Right renal cortex interstitium (tissue), 3 donors: ENCODE measurements at places on chromosomes 2 and 18. TPM values are rescaled to one million over a fixed set of nuclear protein-coding genes. Genes with fewer than 3 reads are reported as not detected.

DNA sequence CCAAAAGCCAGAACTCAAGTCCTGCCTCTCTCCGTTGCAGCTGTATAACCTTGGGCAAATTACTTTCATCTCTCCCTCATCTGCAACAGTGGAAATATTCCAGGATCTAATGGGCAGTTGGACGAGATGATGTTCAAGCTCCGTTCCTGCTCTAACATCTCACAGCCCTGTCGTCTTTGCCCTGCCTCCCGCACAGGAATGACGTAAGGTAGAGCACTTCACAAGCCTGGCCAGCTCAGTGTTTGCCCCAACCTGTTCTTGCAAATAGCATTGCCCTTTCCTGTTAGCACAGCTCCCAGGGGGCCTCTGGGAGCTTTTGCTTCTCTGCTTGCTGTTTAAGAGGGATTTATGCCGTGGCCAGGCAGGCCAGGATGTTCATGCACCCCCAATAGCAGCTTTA lies 107.9 kb downstream of the KLHL29 start:
- no peak for DNase-seq

LRATD1 gene
- 22.7 TPM for polyA plus RNA-seq

DNA sequence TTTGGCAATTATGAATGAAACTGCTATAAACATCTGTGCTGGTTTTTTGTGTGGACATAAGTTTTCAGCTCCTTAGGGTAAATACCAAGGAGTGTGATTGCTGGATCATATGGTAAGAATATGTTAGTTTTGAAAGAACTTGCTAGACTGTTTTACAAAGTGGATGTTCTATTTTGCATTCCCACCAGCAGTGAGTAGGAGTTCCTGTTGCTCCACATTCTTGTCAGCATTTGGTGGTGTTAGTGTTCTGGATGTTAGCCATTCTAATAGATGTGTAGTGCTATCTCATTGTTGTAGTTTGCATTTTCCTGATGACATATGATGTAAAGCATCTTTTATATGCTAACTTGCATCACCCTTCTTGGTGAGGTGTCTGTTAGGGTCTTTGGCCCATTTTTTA lies 304.6 kb downstream of the NUP35 start:
- no peak for DNase-seq

GRCh38 chr2:189137519-189137918 lies 42.0 kb downstream of the COL5A2 start:
- no peak for DNase-seq

CCDC68 gene
- polyA plus RNA-seq = 8.3 TPM

DNA sequence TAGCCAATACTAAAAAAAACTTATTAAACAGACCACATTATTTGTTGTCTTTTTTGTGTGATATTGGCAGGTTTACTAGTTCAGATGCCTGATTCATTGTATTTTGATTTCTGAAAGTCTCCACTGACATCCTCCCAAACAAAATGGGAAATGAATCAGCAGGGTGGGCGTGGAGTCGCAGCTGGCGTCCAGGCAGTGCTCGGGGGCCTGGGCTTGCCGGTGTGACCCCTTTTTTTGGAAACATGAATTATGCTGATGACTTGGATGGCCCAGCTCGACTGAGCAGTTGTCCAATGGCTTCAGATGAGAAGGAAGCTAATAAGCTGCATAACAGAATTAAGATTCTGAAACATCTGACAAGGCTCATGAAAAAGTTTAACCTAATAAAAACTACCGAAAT lies 1.7 kb upstream of the KCNG2 start:
- DNase-seq = no peak

GRCh38 chr2:25378731-25379490 lies 37.2 kb upstream of the DNMT3A start:
- no peak for DNase-seq

- DNase-seq = no peak
These were observed 24.0 kb upstream of the LOXHD1 start for GRCh38 chr18:46680784-46681695.

DNA sequence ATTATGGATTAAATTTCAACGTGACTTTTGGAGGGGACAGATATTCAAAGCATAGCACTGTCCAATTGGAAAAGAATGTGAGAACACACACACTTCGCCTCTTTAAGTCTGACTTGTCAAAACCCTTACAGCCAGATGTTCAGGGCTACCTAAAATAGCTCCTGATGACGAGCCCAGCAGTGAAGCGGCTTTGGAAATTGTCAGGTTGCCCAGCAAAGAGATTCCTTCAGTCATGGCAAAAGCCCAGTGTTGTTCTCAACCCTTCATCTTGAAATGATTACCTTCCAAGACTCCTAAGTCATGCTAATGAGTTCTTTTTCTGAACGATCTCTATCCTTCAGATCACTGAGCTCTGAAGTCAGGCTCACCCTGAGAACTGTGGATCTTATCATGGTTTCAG lies 436.6 kb downstream of the LRATD1 start:
- no peak for DNase-seq

SIX2 gene
- 25.3 TPM for polyA plus RNA-seq

- no peak for DNase-seq
These were observed 28.0 kb upstream of the MARCO start for GRCh38 chr2:118913803-118914645.

EMILIN1 gene
- 61.8 TPM for polyA plus RNA-seq

NT5DC4 gene
- polyA plus RNA-seq = 0.12 TPM

DNA sequence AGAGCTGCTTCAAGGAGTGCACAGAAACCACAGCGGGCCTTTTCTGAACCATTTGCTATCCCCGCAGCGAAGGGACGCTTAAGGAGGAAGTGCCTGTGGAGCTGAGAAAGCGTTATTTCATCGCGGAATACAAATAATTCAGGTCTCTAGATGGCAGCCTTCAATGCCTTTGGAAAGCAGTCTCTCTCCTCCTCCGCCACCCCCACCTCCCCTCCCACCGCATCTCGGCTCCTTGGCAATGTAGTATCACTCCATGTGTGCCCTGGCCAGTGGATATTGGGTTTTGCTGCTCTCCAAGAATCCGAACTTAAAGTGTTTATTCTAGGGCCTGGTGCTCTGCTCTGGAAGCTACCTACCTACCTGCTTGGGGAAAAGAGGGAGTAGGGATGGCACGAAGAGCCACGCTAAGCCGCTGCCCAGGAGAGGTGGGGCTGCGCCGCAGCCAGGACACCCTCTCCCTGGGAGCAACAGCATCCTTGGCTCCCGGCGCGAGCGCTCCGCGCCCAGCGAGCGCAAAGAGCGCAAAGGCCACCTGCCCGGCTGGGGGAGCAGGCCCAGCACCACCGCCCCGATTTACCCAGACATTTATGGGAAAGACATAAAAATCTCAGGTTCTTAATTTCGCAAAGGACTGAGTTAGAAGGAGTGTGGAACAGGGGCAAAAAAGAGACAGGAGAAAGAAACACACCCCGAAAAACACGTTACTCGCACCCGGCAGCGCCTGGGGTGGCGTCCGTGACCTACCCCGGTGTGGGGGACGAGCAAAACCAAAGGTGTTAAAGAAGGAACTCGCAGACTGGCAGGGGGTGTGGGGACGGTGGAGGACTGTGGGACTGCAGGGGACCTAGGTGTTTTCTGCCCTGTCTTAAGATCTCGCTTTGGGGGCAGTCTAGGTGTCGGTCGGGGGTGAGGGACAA lies 1.0 kb downstream of the SPHKAP start:
- no peak for DNase-seq

- no peak for DNase-seq
These were observed 109.7 kb downstream of the CD8B2 start for GRCh38 chr2:106596844-106597243.

PAX8 gene
- polyA plus RNA-seq = 227 TPM

DNA sequence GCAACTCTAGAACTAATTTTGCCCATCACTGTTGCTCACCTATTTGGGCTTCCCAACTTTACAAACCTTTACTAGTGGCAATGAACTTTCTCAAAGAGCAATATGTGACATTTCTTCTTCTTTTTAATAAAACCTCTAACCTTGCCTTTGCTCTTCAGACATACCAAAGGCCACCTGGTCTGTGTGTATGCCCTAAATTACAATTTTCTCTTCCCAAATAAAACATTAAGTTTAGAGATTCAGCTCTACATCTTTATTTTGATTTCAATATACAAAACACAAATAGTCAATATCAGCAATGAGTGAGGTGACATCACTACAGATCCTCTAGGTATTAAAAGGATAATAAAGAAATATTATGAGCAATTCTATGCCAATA lies 35.1 kb upstream of the MYCN start:
- DNase-seq = no peak

DNA sequence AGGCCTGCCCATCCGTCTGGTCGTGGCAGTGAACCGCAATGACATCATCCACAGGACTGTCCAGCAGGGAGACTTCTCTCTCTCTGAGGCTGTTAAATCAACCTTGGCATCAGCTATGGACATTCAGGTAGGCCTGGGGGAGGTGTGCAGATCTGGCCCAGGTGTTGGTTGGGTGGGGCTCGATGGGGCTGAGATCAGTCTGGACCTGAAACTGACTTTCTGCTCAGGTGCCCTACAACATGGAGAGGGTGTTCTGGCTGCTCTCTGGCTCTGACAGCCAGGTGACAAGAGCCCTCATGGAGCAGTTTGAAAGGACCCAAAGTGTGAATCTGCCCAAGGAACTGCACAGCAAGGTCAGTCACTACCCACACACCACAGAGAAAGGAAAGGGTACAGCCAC lies 12.6 kb downstream of the THNSL2 start:
- DNase-seq = no peak

- DNase-seq = no peak
These were observed 174.5 kb upstream of the PKDCC start for GRCh38 chr2:41873102-41874031.

DNA sequence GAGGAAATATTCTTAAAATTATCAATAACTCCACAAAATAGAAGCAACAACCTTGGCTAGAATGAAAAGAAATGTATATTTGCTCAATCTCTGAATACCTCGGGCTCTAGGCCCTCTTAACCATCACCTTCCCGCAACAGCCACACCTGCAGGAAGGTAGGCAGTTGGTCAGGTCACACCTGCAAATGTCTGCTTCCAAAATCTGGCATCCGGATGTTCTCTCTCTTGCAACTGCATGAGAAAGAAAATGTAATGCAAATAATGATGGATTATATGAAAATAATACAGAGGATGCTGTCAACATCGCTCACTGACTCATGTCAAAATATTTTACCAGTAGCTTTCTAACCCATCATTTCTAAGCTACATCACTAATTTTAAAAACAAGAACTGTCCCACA lies 148.3 kb downstream of the SATB2 start:
- DNase-seq = no peak

GRCh38 chr2:124607679-124608078 lies 582.6 kb downstream of the CNTNAP5 start:
- no peak for DNase-seq

- DNase-seq = no peak
These were observed 198.3 kb upstream of the FIGN start for GRCh38 chr2:163934131-163934530.

- DNase-seq = no peak
These were observed 16.3 kb downstream of the SLC8A1 start for GRCh38 chr2:40435426-40436092.

SLC9A4 gene
- polyA plus RNA-seq = 6.1 TPM

USP14 gene
- 68.7 TPM for polyA plus RNA-seq

GRCh38 chr2:768451-768850 lies 91.2 kb upstream of the TMEM18 start:
- no peak for DNase-seq

DNA sequence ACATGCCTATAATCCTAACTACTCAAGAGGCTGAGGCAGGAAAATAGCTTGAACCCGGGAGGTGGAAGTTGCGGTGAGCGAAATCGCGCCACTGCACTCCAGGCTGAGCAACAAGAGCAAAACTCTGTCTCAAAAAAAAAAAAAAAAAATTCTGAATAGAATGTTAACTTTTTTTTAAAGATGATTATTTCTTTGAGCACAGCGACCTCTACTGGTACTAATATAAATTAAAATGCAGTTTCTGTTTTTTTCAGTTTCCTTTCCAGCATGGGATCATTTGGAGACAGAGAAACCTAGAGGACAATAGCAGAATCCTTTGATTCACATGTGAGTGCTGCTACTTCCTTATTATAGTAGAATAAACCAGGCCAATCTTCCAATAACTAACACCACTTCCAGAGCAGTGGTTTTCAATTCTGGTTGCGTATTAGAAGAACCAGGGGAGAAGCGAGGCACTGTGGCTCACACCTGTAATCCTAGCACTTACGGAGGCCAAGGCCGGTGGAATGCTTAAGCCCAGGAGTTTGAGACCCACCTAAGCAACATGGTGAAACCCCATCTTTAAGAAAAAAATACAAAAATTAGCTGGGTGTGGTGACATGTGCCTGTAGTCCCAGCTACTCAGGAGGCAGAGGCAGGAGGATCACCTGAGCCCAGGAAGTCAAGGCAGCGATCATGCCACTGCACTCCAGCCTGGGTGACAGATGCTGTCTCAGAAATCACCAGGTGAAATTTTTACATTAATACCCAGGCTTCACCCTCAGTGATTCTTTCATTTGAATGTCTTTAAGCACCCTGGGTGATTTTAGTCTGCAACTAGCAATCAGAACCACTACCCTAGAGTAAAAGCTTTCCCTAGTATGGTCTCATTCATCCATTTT lies 10.1 kb downstream of the SRSF7 start:
- no peak for DNase-seq

LBX2 gene
- polyA plus RNA-seq = 3.5 TPM

- no peak for DNase-seq
These were observed 78.7 kb downstream of the GRB14 start for GRCh38 chr2:164542581-164543021.

DNA sequence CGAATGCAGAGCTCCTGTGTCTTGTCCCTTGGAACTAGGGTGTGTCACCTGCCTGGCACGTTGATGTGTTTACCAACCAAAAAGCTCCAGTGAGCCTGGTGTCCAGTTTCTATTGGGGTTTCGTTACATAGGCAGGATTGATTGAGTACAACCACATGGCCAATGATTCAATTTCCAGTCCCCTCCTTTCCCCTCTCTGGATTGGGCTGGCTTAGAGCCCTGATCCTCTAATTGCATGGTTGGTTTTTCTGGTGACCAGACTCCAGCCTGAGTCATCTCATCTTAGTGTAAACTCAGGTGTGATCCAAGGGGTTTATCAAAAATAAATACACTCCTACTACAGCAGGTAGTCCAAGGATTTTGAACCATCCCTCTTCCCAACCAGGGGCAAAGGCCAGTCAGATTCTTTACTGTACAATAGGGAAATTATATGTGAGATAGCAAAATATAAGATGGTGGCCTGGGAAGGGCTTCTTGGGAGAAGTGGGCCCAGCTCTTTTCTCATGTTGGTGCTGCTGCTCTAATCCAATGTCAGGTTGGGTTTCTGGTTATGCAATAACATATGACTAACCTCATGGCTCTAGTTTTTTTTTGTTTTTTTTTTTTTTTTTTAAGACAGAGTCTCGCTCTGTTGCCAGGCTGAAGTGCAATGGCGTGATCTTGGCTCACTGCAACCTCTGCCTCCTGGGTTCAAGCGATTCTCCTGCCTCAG lies 64.7 kb upstream of the MGAT5 start:
- DNase-seq = no peak

GRCh38 chr18:12842459-12843380 lies 41.3 kb downstream of the PTPN2 start:
- DNase-seq = no peak

- no peak for DNase-seq
These were observed 20.4 kb downstream of the STAM2 start for GRCh38 chr2:152155209-152155608.
